ENCODE measurements at places on chromosomes 11 and 22. TPM values are rescaled to one million over a fixed set of nuclear protein-coding genes. Genes with fewer than 3 reads are reported as not detected.

The MYO18B gene
- total RNA-seq, result 0.17 TPM

The TBC1D22A gene
- 21.4 TPM for total RNA-seq

The SAMM50 gene
- total RNA-seq, result 35.9 TPM

The YPEL1 gene
- 1.6 TPM for total RNA-seq

The SYCE3 gene
- 0.91 TPM for total RNA-seq

The MYO7A gene
- not detected for total RNA-seq

The MPPED2 gene
- not detected for total RNA-seq

The EIF3D gene
- 334 TPM for total RNA-seq

The OVOL1 gene
- total RNA-seq, result not detected

The BCO2 gene
- 0.45 TPM for total RNA-seq

The GDPD5 gene
- total RNA-seq, result 13.3 TPM

The DRD4 gene
- 1.2 TPM for total RNA-seq

The VSIG2 gene
- 0.20 TPM for total RNA-seq

The BTG4 gene
- not detected for total RNA-seq

GRCh38 chr22:38602166-38602565 lies 32.2 kb upstream of the DMC1 start:
- DNase-seq, result no peak

GRCh38 chr11:80916173-80916798 lies 1475.5 kb upstream of the TENM4 start:
- DNase-seq, result no peak

DNA sequence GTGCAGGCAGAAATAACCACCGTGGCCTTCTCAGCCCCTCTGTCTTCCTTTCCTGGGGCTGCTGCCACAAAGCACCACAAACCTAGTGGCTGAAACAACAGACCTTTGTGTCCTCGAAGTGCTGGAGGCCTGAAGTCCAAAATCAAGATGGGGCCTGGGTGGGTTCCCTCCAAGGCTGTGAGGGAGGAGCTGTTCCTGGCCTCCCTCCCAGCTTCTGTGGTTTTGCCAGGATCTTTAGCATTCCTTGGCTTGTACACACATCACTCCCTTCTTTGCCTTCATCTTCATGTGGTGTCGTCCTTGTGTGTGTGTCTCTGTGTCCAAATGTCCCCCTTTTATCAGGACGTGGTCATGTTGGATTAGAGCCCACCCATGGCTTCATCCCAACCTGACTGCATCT lies 29.0 kb upstream of the PARVG start:
- DNase-seq, result no peak

DNA sequence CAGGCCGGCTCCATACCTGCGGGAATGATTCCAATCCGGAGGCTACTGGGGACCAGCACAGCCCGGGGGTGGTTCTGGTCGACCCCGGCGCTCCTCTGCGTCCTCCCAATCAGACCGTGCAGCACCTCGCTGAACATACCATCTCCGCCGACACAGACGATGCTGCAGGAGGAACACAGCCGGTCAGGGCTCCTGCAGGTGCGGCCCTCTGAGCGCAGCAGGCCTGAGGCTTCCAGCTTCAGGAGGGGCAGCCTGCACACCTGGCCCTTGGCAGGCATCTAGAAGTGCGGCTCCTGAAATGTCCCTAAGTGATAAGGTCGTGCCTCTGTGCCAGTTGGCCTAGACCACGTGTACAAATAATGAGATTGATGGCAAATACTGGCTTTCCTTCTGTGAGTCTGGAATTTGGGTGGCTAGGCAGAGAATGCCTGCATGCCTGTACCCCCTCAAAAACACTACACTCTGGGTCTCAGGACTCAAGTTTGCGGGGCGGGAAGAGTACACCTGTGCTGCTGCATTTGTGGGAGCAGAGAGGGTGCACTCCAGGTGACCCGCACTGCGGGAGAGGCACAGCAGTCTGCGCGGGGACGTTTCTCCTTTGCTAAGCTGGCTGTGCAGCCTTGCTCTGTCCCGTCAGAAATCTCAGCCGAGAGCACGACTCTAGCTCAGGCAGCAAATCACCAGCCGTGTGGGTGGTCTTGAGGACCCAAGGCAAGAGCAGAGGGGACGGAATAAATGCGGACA lies 30.1 kb downstream of the CERK start:
- no peak for DNase-seq

DNA sequence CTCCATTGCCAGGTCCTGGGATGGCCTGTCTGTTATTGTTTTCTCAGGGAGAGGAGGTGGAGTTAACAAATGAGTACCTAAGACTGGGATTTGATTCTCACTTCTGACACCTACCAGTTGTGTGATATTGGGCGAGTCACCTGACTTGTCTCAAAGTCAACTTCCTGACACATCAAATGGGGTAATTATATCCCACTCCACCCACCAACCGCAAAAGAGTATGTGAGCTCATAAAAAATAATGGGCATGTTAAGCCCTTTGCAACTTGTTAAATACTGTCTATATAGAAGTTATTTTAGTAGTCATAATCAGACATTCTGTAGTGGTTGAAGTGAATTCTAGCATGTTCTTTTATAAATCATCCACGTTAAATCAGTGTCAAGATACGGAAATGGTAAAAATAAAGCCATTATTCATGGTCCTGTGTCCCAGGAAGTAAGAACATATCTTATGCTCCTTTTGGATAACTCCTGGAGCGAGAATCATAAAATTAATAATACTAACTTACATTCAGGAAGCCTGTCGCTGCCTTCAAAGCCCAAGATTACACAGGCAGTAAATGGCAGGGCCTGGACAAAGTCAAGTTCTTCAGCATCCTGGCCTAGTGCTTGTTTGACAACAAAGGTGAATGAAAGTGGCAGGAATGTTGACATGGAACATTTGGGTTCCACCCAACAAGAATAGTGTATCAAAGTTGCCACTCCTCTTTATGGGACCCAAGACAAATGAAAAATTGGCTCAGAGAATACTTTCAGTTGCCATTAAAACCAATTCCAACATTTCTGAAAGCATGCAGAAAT lies 54.3 kb downstream of the SYTL2 start:
- peak; percentile 64 for DNase-seq

DNA sequence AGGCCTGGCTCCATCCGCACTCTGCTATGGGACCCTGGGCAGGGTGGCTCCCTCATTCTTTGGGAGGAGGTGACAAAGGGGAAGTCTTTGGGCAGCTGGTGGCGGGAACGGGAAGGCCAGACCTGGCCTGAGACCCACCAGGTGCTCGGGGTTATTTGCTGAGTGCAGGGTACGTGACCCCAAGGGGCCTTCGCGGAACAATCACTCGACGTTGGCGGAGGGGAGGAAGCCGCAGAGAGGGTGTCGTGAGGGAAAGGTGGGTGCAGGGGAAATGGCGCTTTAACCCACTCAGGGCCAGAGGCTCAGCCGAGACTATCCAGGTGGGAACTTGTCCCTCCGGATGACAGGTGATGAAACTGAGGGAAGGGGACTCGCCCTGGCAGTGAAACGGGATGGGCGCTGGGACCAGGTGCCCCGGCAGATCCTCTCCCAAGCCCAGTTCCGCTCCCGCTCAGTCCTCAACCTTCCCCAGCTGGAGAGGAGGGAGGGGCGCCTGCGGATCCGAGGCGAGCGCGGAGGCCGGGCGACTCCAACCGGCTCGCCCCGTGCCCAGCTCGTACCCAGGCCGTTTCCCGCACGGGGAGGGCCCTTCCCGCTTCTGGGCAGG lies 911 bp downstream of the A4GALT start:
- no peak for DNase-seq

GRCh38 chr11:75470476-75471080 lies 37.6 kb upstream of the KLHL35 start:
- DNase-seq, result no peak

GRCh38 chr11:128437136-128437535 lies 150.2 kb downstream of the ETS1 start:
- DNase-seq, result no peak

DNA sequence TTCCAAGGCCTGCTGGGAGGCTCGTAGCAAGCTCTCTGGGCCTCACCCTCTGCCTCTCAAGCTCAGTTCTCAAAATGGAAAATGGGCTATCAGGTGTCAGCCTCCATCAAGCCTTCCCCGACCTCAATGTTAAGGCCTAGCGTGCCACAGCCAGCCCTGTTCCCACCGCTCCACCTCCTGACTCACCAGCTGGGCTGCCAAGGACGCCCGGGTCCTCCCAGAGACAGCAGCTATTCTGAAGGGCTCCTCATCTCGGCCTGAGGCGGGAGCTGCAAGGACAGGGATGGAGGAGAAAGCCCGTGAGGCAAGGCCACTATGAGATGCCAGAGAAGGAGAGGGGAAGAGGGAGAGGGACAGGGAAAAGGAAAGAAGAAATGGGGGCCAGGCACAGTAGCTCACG lies 19.9 kb downstream of the ARAP1 start:
- DNase-seq, result no peak

- no peak for DNase-seq
These were observed 4.2 kb upstream of the IFITM10 start for GRCh38 chr11:1754376-1755150.

DNA sequence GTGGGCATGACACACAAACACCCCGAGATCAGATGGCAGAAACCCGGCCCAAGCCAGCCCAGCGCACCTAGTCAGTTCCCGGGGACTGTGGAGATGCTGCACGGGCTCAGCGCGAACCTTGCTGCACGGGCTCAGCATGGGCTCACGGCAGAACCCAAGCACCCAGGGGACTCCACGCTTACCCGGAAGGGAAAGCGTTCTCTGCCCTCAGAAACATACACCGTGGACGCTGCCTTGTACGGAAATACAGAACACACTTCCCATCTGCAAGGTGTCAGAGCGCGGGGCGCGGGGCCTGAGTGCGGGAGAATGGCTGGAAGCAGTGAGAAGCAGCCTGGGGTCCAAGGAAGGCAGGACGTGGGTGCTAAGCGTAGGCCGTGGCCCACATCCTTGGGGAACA lies 319.9 kb downstream of the NTM start:
- DNase-seq, result no peak

GRCh38 chr11:12196308-12196707 lies 85.9 kb downstream of the MICAL2 start:
- no peak for DNase-seq

DNA sequence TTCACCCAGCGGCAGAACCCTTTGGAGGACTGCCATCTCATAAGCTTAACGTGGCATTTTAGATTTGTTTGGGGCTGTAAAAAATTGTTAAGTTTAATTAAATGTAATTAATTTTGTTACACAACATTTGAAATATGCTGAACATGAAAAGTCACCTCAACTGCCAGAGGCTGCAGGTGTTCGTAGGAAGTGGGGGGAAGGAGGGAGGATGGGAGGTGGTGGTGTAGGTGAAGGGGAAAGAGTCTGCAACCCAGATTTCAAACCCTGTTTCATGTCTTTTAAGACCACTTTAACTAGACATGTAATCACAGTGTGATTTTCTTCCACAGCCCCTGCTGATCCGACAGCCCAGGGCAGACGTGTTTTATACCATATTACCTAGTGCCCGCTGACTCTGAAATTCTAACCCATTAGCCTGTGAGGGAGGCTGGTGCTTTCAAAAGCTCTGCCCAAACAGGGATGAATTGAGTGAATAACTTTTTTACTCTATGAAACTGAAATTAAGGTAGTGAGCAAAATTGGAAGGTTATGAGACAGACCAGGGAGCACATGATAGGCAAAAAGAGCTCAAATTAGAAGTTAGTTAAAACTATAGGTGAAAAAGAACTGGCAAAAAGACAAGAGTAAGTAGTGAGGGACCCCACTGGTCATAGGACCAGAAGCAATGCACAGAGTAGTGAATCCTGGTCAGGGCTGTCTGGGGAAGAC lies 279.8 kb downstream of the DDX10 start:
- DNase-seq, result no peak

- DNase-seq, result no peak
These were observed 978.3 kb downstream of the BRD1 start for GRCh38 chr22:48849219-48849912.

- no peak for DNase-seq
These were observed 609.0 kb upstream of the CNTN5 start for GRCh38 chr11:98411777-98412176.

GRCh38 chr22:16932577-16932976 lies 75.4 kb downstream of the GAB4 start:
- DNase-seq, result peak; percentile 13

- DNase-seq, result peak; percentile 25
These were observed 92.2 kb downstream of the BRD1 start for GRCh38 chr22:49735411-49735900.

- DNase-seq, result peak; percentile 80
These were observed 24.4 kb downstream of the P2RY2 start for GRCh38 chr11:73242251-73243092.

GRCh38 chr11:65280646-65281045 lies 18.9 kb downstream of the POLA2 start:
- no peak for DNase-seq

DNA sequence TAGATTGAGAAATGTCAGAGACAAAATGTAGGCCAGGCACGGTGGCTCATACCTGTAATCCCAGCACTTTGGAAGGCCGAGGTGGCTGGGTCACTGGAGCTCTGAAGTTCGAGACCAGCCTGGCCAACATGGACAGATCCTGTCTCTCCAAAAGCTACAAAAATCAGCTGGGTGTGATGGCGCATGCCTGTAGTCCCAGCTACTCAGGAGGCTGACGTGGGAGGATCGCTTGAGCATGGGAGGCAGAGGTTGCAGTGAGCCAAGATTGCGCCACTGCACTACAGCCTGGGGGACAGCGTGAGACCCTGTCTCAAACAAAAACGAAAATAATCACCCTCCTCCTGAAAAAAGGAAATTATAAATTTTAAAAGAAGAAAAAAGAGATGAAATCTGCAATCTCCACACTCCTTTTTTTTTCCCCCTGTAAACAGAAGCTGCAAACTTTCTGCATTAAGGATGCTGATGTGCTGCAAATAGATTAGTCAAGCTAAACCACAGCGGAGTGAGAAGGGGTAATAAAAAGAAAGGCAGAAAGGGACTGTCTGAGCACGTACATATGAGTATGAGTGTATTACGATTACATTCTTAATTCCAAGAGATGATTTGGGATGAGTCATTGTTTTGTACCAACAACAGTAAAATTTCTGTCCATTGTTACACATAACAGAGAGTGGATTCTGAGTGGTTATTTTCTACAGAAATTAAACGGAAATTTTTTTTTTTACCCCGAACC lies 87.3 kb downstream of the SIK3 start:
- no peak for DNase-seq

GRCh38 chr22:22244316-22245250 lies at the start of gene VPREB1:
Gene VPREB1 (plus strand): TSS chr22:22244786. CDS start chr22:22244814, 28 bp downstream.
- DNase-seq, result no peak

Data from activated naive CD4-positive, alpha-beta T cell treated with anti-CD3 and anti-CD28 coated beads for 36 hours (primary cell).